BJ (cell line): ENCODE measurements at places on chromosomes 4 and X.

DNA sequence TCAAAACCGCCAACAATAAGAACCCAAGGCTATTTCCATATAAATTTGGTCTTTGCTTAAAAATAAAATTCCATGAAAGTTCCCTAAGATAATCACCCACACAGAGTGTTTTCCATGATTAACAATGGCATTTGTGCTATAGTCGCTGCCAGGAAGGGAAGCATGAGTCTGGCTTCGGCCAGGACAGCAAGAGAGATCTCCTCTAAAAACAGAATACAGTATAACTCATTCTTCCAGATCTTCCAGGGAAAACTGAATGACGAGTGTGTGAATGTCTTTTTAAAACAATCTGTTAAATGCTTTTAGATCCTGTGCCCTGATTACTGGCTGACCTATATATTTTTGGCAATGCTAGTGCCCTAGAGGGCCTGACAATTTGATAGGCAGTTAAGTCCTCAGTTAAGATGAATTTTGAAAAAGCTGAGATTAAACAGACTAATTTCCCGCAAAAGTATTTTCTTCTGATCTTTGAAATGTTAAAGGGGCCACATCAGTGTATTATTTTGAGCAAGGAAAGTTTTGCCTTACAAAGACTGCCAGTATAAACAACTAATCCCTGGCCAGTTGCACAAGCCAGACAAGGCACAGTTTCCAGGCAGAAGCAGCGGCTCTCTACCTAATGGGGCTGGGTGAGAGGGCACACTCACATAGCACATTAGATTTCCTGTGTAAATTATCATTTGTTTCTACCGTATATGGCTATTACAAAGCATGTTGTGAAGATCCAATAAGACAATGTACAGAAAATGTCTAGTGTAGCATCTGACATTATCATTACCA lies 127.3 kb downstream of the DCHS2 start:
- DNase-seq = no peak

GRCh38 chr4:71156616-71157015 lies 163.2 kb downstream of the DCK start:
- no peak for DNase-seq

GRCh38 chrX:40150503-40150902 lies 52.7 kb upstream of the BCOR start:
- no peak for DNase-seq

DNA sequence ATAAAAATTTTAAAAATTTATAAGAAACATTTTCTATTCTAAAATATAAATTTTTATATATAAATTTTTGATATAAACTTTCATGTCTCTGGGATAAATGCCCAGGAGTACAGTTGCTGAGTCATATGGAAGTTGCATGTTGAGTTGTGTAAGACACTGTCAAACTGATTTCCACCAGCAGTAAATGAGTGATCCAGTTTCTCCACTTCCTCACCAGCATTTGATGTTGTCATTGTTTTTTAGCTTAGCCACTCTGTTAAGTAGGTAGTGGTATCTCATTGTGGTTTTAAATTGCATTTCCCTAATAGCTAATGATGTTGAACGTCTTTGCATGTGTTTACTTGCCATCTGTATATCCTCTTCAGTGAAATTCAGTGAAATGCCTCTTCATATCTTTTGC lies 66.5 kb downstream of the MAMLD1 start:
- DNase-seq = peak; percentile 52

DNA sequence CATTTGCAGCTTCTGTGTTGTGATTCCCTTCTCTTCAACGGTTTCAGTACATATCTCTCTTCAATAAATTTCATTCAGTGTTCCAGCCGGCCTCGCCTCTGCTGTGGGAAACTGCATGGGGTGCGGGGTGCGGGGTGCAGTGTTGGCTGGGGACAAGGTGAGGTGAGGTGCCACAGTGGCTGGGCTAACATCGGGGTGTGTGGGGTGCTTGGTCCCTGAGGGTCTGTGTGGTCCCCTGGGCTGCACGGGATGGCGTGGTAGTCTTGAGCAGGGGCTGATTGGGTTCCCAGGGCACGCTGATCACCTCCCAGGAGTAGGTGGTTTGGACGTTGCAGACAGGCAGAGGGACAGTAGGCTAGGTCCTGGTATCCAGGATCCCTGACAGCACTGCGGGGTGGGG lies 2.7 kb downstream of the PNMA6A start:
- no peak for DNase-seq

GRCh38 chrX:112512509-112512908 lies 167.2 kb downstream of the LHFPL1 start:
- no peak for DNase-seq

- DNase-seq = no peak
These were observed 68.0 kb downstream of the PPEF2 start for GRCh38 chr4:75834095-75834771.

- no peak for DNase-seq
These were observed 230.8 kb downstream of the CPE start for GRCh38 chr4:165609653-165610052.

GRCh38 chr4:76723924-76724323 lies 174.0 kb downstream of the SOWAHB start:
- peak; percentile 60 for DNase-seq

GRCh38 chrX:132412208-132412607 lies 76.6 kb downstream of the MBNL3 start:
- no peak for DNase-seq

GRCh38 chrX:17860811-17861488 lies at the start of gene RAI2:
TSS of gene RAI2 (minus strand) at chrX:17861298. CDS start at chrX:17802010, 59,288 bp downstream.
- DNase-seq = no peak

DNA sequence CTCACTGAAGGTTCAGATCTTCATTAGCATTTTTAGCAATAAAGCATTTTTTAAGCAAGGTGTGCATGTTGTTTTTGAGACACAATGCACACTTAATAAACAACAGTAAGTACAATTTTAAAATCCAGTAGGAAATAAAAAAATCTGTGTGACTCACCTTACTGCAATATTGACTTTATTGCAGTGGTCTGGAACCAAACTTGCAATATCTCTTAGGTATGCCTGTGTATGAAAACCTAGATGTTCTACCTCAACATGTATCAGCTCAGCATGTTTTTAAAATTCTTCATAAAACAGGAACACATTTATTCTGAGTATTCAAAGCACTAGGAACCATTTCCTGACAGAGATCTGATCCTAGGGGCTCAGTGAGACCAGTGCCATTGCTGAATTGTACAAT lies 26.7 kb downstream of the NR0B1 start:
- no peak for DNase-seq

DNA sequence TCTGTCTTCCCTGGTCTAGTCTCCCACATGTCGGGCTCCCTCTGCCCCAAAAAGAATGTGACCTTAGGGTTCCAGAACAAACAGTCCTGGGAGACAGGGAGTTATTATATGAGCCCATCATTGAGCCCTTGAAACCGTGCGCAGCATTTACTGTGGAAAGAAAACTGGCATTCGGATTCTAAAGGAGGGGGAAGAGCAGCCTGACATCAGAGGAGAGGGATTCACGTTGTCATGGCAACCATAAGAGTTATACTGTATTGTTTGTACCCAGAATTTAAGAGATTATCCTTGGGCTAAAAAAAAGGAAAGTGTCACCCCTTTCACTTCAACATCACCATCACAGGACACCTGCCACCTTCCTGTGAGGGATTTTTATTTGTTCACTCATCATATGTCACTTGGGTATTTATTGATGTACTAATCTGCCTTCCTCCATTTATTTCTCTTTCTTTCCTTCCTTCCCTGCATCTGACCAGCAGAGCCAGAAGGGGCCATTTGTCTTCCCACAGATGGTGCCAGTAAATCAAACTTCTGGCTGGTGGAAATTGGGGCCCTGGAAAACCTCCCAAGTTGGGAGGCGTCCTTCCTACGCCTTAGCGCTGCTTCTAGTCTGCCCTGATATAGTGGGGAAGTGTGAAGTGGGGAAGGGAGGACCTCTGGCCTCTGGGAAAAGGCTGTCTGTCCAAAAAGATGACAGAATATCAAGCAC lies 64.9 kb upstream of the FRMPD3 start:
- no peak for DNase-seq

DNA sequence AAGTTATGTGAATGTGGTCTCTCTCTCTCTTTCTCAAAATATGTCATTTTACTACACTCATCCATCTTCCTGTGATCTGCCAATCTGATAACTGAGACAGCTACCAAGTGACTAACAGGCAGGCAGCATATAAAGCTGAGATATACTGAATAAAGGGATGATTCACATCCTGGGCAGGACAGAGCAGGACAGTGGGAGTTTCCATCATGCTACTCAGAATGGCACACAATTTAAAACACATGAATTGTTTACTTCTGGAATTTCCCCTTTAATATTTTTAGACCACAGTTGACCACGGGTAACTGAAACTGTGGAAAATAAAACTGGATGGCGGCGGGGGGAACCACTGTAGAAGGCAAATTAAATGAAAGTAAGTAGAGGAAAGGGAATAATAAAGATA lies 58.6 kb upstream of the DCTD start:
- peak; percentile 76 for DNase-seq

- no peak for DNase-seq
These were observed 317.7 kb downstream of the CCSER1 start for GRCh38 chr4:90444904-90445303.

GRCh38 chr4:17232566-17233253 lies 279.2 kb downstream of the QDPR start:
- peak; percentile 13 for DNase-seq

DNA sequence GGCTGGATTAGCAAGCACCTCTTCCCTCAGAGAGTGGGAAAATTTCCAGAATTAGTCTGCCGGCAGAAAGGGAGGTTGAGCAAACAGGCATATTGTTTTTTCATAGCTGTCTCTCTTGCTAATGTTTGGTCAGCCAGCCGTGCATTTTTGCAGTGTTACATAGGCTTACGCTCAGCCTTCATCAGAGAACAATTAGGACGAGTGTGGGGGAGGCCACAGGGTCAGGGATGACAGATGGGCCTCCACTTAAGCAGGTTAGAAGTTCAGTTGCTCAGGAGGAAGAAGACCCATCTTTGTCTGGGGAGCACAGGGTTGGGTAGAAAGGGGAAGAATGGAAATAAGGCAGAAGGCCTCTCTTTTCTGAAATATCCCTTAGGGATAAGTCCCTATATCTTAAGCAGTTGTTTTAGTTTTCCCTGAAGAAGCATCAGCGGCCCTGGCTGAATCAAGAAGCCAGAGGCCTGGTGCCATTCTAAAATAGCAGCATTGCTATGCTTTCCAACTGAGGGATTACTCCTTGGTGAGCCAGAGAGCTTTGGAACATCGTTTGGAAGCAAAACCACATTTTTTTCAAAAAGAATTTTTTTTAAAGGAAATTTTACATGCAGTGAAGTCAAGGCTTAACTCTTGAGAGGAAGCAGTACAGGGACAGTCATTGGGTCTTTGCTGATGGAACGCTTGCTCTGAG lies 118.8 kb downstream of the SMIM20 start:
- DNase-seq = peak; percentile 55

DNA sequence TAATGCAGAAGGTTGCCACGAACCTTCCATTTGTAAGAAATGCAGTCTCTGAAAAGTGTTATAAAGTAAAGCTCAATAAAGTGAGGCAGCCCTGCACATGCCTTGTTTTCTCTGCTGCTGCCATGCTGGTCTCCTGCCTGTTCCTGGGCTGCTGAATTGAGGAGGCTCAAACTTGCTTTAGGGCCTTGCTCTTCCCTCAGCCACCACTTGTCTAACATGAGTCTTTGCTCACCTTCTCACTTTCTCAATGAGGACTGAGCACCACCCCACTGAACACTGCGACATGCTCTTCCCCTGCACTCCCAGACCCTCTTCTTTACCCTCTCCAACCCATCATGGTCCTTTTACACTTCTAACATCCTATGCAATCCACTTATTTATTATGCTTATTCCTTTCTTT lies 25.2 kb upstream of the MFAP3L start:
- no peak for DNase-seq

GRCh38 chr4:77762531-77762930 lies 56.6 kb downstream of the CNOT6L start:
- no peak for DNase-seq

- no peak for DNase-seq
These were observed 18.6 kb upstream of the ADRA2C start for GRCh38 chr4:3747581-3747904.

GRCh38 chr4:174135530-174135929 lies 147.9 kb downstream of the FBXO8 start:
- no peak for DNase-seq

DNA sequence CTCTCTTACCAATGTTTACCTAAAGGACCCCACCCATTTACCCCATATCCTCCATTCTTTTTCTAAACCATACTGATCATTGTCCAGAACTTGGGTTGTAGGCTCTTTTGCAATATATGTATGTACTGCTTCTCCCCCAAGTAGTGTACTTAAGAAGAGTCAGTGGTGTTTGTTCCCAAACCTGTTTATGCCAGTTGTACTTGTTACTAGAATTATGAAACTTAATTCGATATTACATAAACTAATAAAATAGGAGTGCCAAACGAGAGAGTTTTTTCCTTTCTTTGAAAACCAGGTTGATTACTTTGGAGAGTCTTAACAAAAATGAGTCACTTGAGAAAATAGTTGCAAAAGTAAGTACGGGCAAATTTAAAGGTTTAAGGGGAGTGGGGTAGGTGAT lies 96.3 kb downstream of the GEMIN8 start:
- DNase-seq = no peak

GRCh38 chr4:143599827-143600226 lies 86.3 kb downstream of the SMARCA5 start:
- no peak for DNase-seq

DNA sequence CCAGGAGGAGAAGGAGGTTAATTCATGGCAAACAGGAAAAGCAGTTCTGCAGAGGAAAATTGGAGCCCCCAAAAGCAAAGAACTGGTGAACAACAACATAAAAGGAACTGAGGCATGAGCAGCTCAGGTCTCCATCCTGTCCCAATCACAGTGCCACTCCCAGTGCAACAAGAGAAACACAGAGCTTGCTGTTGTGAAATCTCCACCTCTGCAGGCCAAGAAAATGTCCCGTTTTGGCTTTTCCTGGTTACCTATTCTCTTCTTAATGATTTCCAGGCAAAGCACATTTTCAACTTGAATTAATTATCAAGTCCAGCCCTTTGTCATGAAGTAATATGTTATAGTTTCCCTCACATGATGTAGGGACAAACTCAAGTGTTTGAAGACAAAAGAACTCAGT lies 778 bp downstream of the C1QTNF7 start:
- no peak for DNase-seq

GRCh38 chrX:16718824-16719333 lies 533 bp upstream of the SYAP1 start:
- no peak for DNase-seq

DNA sequence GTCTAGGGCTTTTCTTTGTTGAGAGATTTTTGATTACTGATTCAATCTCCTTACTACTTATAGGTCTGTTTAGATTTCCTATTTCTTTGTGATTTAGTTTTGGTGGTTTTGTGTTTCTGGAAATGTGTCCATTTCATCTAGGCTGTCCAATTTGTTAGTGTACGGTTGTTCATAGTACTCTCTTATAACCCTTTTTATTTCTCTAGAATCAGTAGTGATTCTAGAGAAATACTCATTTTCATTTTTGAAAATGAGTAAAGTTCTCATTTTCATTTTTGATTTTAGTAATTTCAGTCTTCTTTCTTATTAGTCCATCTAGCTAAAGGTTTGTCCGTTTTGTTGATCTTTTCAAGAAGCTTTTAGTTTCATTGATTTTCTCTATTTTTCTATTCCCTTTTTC lies 7.5 kb downstream of the IL13RA1 start:
- no peak for DNase-seq
